ENCODE measurements at places on chromosomes 13 and 19.

GRCh38 chr13:50072676-50073075 is 57.4 kb downstream of the KCNRG start:
- DNase-seq, result peak; percentile 44

- no peak for DNase-seq
These were observed 860.5 kb downstream of the PCDH9 start for GRCh38 chr13:66369666-66370065.

- no peak for DNase-seq
These were observed 15.1 kb upstream of the CEBPG start for GRCh38 chr19:33358408-33358807.

GRCh38 chr19:38718747-38719543 is 25.3 kb downstream of the CAPN12 start:
- peak; percentile 59 for DNase-seq

- no peak for DNase-seq
These were observed 46.7 kb upstream of the DCUN1D2 start for GRCh38 chr13:113537205-113537604.

DNA sequence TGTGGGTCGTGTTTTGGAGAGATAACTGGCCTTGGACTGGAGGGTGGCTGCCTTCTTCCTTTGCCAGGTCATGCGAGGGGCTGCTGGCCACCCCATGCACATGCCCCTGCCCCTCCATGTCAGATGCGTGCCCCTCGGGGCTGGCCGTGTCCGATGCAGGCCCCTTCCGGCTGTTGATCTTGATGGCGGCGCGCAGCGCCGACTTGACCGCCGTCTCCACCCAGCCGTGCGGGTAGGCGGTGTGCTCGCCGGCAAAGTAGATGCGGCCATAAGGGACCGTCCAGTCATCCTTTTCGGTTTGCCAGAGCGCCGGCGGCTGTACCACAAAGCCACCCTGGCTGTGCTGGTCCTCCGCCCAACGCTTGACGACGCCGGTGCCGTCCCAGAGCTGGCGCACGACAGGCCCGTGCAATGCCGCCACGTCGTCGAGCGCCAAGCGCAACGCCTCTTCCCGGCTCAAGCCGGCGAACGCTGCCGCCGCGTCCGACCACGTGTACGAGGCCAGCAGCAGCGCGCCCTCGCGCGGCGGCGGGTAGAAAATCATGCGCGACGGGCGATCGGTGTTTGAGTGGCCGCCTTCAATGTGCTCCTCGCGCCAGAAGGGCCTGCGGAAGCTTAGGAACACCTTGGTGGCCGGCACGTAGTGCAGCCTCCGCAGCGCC is 6.9 kb downstream of the IL4I1 start:
- peak; percentile 65 for DNase-seq

DNA sequence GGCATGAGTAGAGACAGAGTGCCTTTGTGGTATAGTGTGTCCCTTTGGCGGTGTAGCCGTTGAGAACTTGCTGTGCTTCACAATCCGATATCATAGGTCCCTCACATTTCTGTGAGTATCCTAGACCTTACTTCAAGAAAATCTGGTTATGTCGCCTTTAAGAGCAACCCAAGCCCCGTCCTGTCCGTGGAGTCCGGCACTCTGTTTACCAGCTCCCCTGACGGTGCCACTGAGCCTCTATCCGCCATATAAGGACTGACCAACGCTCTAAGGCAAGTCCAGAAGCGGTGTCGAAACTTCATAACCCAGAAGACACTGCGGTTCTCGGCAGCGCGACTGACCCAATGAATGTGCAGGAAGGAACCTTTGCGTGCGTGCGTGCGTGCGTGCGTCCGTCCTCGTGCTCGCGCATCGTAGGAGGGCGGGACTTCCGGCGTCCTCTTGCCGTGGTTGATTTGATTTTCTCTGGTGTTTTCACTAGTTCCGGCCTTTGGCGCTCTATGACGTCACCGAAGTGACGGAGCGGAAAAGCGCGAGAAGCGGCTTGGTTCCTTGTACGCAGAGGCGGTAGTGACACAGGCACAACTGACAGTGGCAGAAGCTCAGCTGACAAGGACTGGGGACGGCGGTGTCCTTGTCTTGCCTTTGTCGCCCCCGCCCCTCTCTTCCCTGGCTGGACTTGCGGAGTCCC is at the start of the genes TRAPPC2B and ZNF547:
TRAPPC2B (plus strand) TSS at position 555 of the 691 bp plus-strand sequence. CDS start 1,283 bp downstream, outside the sequence.
ZNF547 (plus strand) TSS at position 555 of the 691 bp plus-strand sequence. CDS start 5,005 bp downstream, outside the sequence.
- peak; percentile 100 for DNase-seq

- no peak for DNase-seq
These were observed 16.6 kb downstream of the ATP4B start for GRCh38 chr13:113641426-113641825.

DNA sequence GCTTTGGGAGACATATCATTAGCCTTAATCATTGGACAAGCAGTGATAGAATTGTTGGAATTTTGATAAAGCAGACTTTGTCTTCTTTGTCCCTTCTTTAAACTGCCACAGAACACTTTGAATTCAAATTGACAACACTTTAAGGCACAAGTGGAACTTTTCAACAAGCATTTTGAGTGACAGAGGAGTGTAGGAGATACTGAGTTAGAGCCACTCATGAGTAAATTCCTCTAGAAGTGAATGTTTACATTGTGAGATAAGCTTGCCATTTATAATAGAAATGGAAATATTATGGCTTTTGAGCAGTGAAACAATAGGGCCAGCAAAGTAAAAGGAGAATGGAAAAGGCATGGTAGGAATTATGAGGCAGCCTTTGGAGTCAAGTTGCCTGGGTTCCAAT is 515.8 kb downstream of the SLITRK6 start:
- DNase-seq, result no peak

- DNase-seq, result no peak
These were observed 169.1 kb upstream of the SOX1 start for GRCh38 chr13:111897846-111898215.

DNA sequence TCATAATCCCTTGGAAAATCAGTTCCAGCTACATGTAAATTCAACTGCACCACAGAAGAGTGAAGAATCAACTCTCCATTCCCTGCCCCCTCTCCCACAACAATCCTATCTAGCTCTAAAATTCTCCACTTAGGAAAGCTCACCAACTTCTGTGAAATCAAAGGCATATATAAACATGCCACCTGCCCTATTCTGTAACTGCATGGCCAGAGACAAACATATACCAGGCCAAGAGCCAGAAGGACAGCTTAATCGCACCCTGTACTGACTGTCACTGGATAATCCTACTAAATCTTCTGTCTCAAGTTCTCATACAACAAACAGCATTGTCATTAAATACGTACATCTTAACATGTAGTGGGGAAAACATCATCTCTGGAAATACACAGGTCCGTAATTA is 58.2 kb upstream of the EEF1AKMT1 start:
- DNase-seq, result no peak

- no peak for DNase-seq
These were observed 96.3 kb upstream of the UBAC2 start for GRCh38 chr13:99104396-99104795.

GRCh38 chr13:43631106-43631505 is 155.7 kb downstream of the ENOX1 start:
- no peak for DNase-seq

GRCh38 chr13:24274452-24275021 is 34.8 kb upstream of the C1QTNF9 start:
- DNase-seq, result no peak

DNA sequence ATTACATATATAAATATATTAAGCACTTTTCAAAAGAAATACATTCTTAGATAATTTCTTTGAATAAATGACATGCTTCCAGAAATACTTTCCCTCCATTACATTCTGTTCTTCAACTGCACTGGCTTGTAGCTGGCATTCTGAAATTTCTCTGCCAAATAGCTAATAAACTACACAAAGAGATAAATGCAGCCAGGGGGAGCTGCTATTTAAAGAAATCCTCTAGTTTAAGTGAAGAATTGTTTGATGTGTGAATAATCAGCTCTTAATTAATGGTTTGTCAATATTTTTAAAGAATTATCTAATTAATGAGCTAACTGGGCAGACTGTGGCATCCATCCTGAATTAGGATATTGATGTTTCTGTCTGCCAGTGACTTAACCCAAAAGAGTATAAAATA is 30.7 kb downstream of the SLC7A1 start:
- DNase-seq, result no peak

DNA sequence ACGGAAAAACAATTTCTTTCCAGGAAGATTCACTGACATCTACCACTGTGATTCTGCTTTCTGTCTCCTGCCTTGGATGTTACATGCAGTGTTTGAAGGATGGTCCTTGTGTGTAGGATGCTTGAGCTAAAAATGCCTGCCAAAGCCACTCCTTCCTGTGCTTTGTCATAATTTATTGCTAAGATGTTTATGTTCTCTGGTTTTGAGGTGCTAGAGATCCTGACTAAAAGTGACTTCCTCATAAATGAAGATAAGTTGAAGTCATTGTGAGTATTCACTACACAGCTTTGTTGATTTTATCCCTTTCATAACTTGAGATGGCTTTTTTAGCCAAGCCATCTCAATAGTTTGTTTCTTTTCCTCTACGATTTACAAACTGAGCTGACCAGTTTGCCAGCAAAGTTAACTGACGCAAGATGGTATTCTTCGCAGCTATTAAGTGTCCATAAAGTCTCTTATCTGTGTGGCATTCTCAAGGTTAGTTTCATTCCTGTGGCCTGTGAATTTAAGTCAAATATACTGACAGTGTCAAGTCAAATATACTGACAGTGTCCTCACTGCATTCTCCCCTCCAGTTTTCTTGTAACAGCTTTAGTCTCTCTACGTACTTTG is 15.7 kb upstream of the FBXL3 start:
- DNase-seq, result no peak

- no peak for DNase-seq
These were observed 7.7 kb downstream of the ZIC5 start for GRCh38 chr13:99963816-99964339.

DNA sequence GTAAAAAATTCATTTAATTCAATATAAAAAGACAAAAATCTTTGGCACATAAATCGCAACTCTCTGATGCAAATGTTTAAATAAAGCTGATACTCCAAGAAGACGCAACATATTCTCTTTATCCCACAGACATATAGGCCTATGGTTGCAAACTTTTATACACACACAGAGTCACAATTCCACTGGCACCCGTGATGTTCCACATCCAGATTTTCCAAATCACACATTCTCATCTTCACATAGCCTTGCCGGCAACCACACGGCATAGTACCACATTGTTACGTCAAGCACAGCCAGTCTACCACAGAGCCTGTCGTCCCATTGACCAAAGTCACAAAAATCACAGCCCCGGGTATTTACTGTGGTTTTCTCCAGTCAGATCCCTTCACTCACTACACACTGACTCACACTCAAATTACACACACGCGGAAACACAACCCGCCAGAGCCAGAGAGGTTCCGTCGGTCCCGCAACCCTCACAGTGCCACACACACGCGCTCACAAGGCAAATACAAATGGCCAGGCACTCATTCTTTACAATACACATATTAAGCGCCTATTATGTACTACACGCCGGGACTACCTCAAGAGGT is 546 bp upstream of the ZNF546 start:
- DNase-seq, result peak; percentile 68

DNA sequence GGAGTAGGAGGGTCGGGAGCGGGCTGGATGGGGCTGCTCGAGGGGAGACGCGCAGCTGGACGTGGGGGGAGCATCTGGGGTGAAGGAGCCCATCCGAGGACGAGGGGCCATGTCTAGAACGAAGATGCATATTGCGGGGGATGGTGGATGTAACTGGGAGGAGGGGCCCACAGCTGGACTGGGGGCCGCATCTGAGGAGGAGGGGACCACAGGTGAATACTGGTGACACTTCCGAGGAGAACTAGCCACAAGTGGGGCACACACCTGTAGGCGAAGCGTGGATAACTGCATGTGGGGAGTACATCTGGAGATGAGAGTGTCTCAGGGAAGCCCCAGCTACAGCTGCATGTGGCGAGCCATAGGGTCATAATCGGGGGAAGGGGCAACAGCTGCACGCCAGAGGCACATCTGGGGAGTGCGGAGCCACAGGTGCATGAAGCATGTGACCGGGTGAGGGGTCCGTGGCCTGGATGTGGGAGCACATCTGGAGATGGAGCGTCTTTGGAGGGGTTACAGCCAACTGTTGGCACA is 402 bp downstream of the ZSWIM9 start:
- no peak for DNase-seq

DNA sequence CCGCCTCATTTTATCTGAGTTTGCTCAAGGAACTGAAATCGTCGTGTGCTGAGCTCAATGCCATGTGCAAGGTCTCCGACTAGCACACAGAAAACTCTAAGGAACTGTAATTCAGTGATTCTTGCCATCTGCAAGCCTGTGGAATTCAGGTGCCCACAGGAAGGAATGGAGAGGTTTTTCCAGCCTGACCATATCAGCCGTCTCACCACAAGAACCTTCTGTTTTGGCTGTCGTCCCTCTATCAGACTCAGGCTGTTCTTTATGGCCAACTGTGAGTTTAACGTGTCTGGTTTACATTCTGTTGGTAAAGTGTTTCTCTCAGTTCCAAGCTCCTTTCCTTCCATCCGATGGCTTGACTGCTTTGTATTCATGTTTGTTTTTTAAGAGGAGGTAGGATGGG is 293.5 kb downstream of the SPRY2 start:
- peak; percentile 90 for DNase-seq

DNA sequence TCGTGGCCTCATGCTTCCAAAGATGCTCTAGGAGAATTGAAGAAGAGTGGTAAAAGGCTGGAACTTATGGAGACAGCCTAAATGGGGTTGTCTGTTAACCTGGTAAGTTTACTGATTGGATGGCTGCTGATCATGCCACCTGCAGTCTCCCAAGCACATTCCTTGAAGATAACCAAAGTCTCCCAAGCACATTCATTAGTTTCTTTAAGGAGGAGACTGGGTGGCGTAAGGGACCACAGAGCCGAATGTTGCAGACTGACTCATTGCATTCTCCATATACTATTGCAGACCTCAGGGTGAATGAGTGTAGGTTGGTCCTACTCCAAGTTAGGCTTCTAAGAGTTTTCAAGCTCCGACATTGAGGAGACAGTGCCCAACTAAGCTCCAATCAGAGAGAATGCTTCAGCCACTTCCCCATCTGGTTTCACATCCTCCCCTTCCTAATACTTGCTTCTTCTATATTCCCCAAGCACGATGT is at the start of gene IGFL3:
IGFL3 (minus strand) TSS at position 51 of the 478 bp plus-strand sequence; CDS start at position 12, 39 bp downstream.
- DNase-seq, result peak; percentile 35

DNA sequence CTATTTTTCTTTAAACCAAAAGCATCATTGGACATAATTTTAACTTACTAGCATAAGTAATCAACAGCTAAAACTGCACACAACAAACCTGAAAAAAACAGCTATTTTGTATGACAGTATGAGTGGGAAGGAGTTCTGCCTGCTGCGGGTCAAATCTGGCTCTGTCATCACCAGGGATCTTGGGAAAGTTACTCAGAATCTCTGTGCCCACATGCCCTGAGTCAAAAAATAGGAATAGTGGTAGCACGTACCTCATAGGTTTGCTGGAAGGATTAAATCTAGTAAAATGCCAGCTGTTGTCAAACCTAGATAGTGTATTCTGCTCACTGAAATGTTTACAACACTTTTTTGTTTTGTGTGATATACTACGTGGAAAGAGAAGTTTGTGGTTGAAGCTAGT is 1.1 kb downstream of the CLN5 start:
- DNase-seq, result peak; percentile 21
